ENCODE measurements at places on chromosomes 4 and X. TPM values are rescaled to one million over a fixed set of nuclear protein-coding genes. Genes with fewer than 3 reads are reported as not detected.

TMPRSS11A gene
- total RNA-seq: not detected

IL15 gene
- 0.25 TPM for total RNA-seq

SSX1 gene
- not detected for total RNA-seq

AASDH gene
- total RNA-seq: 20.7 TPM

CXCL8 gene
- 4.7 TPM for total RNA-seq

FAM9B gene
- not detected for total RNA-seq

GLRB gene
- 25.6 TPM for total RNA-seq

TMEM144 gene
- 1.2 TPM for total RNA-seq

AMBN gene
- total RNA-seq: 0.25 TPM

TRIM60 gene
- total RNA-seq: not detected

FRMPD4 gene
- 32.2 TPM for total RNA-seq

ATP10D gene
- 7.1 TPM for total RNA-seq

PCDH7 gene
- total RNA-seq: 35.2 TPM

DCAF8L2 gene
- total RNA-seq: not detected

PDE6B gene
- 4.7 TPM for total RNA-seq

GABRQ gene
- total RNA-seq: 1.2 TPM

GPRASP2 gene
- total RNA-seq: 77.2 TPM

RRH gene
- 0.25 TPM for total RNA-seq

SLC6A14 gene
- not detected for total RNA-seq

NAT8L gene
- total RNA-seq: 10.8 TPM

POU3F4 gene
- 11.1 TPM for total RNA-seq

HNRNPD gene
- 94.4 TPM for total RNA-seq

GSX2 gene
- 1.7 TPM for total RNA-seq

JADE1 gene
- 26.3 TPM for total RNA-seq

ARR3 gene
- total RNA-seq: not detected

KCND1 gene
- 0.49 TPM for total RNA-seq

NUP62CL gene
- total RNA-seq: 0.74 TPM

ARFIP1 gene
- 35.4 TPM for total RNA-seq

EDA gene
- 3.7 TPM for total RNA-seq

PABPC4L gene
- 0.74 TPM for total RNA-seq

All from temporal lobe (tissue), 4 donors.